CD4-positive, alpha-beta T cell treated with Interleukin-2 at 100 ng/mL for 4 hours (primary cell): ENCODE measurements at places on chromosomes 12 and 14.
A peak's percentile ranks its signal among the peaks of the same experiment; 100 is the strongest.

DNA sequence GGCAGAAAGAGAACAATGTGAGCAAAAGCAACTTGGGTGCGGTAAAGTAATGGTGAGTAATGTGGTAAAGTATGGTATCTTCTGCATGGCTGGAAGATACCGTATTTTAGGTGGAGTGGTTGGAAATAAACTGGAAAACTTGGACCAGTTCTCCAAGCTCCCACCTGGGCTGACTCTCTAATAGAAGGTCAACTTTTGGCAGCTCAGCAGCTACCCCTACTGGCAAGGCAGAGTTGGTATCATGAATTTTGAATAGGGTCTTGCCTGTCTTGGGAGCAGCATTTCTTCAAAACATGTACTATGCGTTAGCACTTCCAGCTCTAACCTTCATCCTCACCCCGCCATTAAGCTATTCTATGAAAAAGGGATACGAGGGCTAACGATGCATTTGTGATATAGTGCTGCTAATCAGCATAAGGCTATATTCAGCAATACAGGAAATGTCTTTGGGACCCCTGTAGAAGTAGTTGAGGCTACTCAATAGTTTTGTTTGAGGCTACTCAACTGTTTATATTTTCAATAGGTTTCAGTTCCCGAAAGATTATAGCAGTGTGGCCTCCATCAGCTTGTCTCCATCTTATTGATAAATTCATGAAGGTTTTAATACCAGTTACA lies 276.3 kb upstream of the FAR2 start:
- peak; percentile 13 for DNase-seq

DNA sequence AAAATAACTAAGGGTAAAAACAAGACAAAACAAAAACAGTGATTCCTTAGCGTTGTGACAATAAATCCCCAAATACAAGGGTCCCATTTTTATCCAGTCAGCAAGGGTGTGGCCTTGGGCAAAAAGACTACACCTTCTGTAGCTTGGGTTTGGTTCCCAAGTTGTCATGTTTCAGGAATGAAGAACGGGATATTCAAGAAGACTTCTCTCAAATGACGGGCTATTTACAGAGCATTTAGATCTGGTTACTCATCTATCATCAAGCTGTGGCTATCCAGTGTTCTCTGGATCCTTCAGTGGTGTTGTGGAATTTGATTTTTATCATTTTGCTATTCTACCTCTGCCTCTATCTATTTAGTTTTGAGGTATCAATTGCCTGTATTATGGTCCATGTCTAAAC lies 219.7 kb downstream of the SLC25A21 start:
- no peak for DNase-seq

- DNase-seq, result no peak
Observed at GRCh38 chr12:27277846-27278260, 33.8 kb downstream of the STK38L start.

GRCh38 chr12:123100882-123101281 lies 50.0 kb downstream of the PITPNM2 start:
- DNase-seq, result no peak

GRCh38 chr14:72647782-72648181 lies 246.1 kb downstream of the DPF3 start:
- no peak for DNase-seq

GRCh38 chr14:22820731-22821130 lies 5.5 kb upstream of the SLC7A7 start:
- no peak for DNase-seq

- no peak for DNase-seq
Observed at GRCh38 chr12:70121562-70121961, 121.7 kb upstream of the CNOT2 start.

DNA sequence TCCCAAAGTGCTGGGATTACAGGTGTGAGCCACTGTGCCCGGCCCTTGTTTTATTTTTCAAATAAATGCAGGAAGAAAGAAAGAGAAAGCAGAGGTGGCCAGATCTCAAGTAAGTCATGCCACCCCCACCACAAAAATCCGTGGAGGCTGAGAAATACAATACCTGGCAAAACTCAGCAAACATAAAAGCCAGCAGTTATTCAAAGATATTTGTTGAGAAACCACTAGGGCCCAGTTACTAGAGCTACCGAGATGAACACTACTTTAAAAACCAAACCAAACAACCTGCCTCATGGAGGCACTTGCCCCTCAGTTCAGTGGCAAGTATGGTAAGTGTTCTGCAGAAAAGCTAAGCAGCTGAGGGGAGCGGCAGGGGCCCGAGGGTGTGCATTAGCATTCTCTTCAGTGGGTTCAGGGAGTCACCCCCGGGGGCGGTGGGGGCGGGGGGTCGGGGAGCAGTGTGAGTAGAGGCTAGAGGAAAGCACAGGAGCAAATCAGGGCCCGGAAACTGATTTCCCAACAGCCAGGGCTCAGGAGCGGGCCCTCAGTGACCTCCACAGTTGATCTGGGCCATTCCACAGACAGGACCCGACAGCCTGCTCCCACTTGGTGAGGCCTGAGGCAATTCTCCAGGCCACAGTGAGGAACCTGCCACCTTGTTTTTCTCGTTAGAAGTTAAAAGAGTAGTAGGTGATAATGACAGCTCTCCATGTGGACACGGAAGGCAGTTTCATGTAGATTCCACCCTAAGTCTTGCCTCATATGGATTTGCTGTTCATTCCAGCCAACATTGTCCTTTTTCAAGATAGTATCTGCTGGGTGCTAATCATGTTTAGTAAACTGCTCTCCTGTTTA lies 8.6 kb downstream of the EVL start:
- peak; percentile 53 for DNase-seq

DNA sequence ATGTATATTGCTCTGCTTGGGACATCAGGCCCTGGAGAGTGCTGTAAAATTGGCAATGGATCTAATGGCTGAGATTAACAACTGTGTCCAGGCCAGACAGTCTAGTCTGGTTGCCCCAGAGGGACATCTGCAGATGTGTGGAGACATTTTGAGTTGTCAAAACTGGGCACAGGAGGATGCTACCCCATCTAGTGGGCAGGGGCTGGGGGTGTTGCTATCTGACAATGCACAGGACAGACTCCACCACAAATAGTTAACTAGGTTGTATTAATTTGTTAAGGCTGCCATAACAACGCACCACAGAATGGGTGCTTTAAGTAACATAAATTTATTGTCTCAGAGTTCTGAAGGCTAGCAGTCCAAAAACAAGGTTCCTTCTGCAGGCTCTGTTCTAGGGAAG lies 302.5 kb upstream of the AMIGO2 start:
- DNase-seq, result no peak

DNA sequence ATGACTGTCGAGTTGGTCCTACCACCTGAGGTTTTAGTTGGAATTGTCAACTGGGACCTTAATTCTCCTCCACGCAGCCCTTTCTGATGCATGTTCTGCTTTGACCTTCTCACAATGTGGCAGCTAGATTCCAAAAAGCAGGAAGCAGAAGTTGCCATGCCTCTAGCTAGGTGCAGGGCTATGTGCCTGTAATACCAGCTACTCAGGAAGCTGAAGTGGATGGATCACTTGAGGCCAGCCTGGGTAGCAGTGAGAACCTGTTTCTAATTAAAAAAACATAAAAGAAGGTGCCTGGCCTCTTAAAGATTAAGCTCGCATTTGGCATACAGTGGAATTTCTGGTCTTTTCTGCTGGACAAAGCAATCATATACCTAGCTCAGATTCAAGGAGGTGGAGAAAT lies 77.1 kb downstream of the FGD4 start:
- DNase-seq, result no peak

DNA sequence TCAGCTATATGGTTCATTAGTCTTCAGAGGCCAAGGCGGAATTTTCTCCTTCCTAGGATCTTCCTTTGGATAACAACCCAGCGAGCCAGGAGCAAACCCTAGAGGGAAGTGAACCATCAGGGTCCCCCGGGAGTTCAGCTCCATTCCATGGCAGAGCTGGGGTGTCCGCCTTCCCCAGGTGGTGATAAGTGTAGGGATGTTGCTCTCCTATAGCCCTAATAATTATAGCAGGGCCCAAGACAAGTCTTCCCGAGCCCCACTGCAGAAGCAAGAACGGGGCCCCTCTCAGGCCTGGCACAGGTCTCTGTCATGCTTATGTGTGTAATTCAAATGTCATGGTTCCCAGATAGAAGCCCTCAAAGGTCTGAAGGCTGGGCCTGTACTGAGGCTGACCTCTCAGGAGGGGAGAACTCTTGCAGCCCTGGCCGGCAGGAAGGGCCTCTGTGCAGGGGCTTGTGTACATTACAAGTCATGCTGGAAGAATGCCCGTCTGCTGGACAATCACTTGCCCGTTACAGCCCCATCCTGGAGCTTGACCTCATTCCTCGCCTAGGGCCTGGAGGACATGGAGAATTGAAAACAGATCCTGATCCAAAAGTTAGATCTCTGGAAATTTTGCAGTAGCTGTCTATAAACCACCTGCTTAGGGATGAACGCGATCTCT lies 17.3 kb downstream of the LRTM2 start:
- no peak for DNase-seq

DNA sequence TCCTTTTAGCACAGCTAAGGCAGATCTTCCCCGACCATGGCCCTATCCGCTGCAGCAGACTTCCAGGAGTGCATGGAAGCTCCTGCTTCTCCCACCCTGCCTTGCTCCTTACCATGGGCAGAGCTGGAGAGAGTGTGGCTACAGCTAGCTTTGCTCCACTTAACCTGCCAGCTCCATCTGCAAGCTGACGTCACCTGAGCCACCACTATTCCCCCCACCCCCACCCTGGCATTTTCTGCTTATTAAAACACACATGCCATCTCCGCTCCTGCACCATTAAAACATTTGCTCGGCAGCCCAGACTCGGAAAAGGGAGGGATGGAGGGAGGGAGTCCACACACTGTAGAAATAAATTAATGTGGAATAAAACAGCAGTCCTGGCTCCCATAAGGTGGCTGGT lies 67.8 kb downstream of the TUNAR start:
- no peak for DNase-seq

GRCh38 chr12:27777141-27777540 lies 2.9 kb upstream of the KLHL42 start:
- no peak for DNase-seq

- no peak for DNase-seq
Observed at GRCh38 chr14:30242744-30243143, 315.1 kb upstream of the PRKD1 start.

DNA sequence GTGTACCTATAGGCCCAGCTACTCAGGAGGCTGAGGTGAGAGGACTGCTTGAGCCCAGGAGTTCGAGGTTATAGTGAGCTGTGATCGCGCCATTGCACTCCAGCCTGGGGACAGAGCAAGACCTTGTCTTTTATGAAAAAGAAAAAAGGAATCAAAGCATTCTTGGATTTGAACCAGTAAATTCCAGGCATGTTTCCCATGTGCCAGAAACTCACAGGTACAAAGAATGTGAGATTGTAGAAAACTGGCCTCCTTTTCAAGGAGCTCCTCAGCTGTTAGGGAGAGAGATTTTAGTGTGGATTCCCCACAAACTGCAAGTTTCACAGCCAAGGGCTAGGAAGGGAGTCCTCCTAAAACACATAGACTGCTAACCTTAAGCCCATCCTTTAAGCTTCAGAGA lies 95.0 kb downstream of the FOXN4 start:
- DNase-seq, result no peak

GRCh38 chr12:10636124-10636523 lies 22.7 kb upstream of the MAGOHB start:
- no peak for DNase-seq

GRCh38 chr12:69331519-69331908 lies 16.7 kb upstream of the LYZ start:
- no peak for DNase-seq

GRCh38 chr12:13976880-13977279 lies 4.5 kb downstream of the GRIN2B start:
- no peak for DNase-seq

DNA sequence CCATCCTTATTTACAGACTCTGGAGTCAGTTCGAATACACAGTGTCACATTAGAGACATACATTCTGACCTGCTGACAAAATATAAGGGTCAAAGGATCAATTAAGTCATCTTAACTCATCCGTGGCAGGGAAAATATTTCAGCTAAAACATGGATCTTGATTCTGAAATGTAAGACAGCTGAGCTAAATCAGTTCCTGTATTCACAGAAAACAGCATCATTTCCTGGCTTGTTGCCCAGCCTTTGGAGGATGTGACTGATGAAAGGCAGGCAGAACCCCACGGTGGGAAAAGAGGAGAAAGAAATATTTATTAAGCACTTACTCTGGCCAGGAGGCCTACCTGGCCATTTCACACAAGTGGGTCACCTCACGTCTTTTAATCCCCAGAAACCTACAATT lies 101.9 kb downstream of the GAS2L3 start:
- no peak for DNase-seq

- no peak for DNase-seq
Observed at GRCh38 chr12:92042791-92043531, 102.7 kb downstream of the BTG1 start.

GRCh38 chr12:33223956-33224355 lies 215.7 kb downstream of the SYT10 start:
- DNase-seq, result no peak

- DNase-seq, result no peak
Observed at GRCh38 chr12:1741154-1741949, 50.5 kb downstream of the ADIPOR2 start.

GRCh38 chr12:53044052-53044581 lies 5.7 kb upstream of the TNS2 start:
- DNase-seq, result no peak

DNA sequence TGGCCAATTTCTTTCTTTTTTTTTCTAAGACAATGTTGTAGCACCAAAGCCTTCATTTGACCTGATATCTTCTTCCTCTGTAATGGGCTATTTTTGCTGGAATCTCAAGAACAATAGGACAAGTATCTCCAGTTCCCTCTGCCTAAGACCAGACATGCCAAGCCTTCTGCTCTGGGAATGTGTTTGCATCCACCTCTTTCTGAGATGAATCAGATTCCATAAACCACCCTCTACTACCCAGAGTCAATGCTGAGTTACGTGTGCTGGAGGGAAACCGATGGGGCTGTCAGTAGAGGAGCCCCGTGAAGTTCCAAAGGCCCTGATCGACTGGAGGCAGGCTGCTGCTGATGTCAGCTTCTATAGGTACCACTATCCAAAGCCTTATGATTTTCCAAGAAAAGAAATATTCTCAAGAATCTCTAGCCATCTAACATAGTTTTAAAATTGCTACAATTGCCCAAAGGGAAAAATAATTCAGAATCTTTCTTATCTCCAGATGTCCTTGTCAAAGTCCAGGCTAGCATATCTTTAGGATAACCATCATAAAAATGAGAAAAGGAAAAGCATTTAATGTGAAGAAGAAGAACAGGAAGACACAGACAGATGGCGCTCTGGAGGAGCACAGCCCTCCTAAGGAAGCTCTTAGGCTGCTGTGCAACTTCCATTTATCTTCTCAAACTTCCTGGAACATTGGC lies 101.9 kb downstream of the SLC8A3 start:
- DNase-seq, result no peak

GRCh38 chr12:114481200-114481535 lies 75.2 kb upstream of the TBX5 start:
- DNase-seq, result no peak

- DNase-seq, result no peak
Observed at GRCh38 chr12:48947727-48948126, 9.6 kb downstream of the ARF3 start.

DNA sequence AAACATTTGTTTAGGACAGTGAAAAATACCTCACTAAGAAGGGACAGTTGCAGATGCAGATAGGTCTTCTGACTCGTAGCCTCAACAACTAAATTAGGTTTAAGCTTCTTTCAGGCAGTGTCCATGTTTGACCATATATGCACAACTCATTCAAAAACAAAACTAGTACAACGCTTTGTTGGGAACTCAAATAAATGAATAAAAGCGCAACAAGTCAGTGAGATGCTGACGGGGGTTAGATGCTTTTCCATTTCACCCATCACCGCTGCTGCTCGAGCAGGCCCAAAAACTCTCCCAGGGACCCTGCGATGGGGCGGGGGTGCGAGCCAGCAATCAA lies 633 bp downstream of the RPAP3 start:
- no peak for DNase-seq

GRCh38 chr14:99363616-99364290 lies 91.8 kb upstream of the BCL11B start:
- DNase-seq, result no peak
